HEK293T (cell line): ENCODE measurements at places on chromosomes 13 and 19.

DNA sequence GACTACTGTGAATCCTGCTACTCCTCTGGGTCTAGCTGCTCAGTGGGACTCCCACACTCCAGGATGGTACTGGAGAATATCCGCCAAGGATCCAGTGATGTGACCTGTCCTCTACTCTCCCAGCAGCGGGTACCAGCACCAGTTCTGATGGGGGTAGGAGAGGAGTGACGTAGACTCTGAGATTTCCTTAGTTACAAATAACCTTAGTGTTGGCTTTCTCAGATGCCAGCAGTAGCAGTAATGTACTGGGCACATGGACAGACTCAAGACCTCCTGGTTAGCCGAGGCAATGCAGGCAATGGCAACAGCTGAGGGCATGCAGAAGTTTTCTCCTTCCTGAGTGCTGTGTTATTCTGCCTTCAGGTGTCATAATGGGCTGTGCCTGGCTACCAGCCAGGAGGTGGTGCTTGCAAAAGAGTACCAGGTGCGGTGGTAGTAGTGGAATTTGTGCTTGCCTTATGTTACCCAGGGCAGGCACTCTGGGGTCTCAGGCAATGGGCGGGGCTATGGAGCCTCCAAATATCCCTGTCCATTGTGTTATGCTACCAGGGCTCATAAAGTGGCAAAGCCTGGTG lies 105.3 kb upstream of the KLF5 start:
- DNase-seq = no peak

DNA sequence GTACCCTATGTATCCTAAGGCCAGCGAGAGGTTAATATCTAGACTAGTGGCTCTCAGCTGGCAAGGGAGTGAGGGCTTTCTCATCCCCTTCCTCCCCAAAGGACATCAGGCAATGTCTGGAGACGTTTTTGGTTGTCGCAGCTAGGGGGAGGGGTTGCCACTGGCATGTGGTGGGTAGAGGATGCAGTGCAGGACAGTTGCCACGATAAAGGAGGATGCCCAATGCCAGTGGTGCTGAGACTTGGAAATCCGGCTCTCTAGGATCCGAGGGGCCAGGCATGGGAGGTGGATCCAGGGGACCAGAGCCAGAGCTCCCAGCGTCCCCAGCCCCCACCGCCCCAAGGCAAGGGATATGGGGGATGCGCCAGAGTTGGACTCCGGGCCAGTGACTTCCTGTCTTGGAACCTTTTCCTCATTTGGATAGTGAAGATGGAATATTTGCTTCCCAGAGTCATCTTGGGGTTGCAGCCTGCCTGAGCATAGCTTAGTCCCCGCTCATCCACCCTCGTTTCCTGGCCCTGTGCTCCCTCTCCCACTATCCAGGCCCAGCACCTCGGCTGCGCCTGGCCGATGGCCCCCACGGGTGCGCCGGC lies 4.9 kb downstream of the SSC5D start:
- DNase-seq = no peak

DNA sequence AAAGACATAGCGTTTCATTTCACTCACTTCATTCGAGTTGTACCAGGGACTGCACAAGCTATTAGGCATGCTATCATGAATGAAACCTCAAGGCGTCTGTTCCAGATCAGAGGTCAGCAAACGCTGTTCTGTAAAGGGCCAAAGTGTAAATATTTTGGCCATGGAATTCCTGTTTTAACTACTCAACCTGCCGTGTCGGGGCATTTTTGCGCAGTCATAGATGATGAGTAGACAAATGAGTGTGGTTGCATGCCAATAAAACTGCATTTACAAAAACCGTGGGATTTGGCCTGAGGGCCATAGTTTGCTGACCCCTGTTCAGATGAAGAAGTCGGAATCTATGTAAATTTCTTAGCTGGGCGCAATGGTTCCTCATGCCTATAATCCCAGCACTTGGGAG lies 6.5 kb downstream of the INSR start:
- no peak for DNase-seq

DNA sequence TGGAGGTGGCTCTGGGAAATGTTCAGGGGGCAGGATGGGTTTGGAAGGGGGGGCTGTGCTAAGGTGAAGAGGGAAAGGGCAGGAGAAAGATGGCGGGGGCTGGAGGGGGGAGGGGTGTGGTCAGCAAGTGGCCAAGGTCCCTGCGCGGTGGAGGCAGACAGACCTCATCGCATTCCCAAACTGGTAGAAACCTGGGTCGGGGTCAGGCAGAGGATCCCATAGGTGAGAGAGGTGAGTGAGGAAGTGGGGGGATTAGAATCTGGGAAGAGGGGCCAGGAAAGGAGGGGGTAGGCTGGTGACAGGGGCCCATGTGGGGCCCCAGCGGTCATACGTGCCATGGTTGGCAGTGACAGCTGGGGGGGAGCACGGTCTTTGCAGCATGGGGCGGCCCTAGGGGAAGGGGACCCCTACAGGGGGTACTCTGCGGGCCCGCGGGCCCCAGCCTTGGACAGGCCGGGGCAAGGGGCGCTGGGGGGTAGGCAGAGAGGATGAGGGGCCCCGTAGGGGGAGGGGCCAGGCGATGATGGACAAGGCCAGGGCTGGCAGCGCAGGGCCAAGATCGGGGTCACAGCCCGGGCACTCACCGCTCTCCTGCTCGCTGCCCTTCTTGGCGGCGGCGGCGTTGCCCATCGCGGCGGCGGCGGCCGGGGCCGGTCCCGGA lies 514 bp downstream of the PRKACA start:
- no peak for DNase-seq

GRCh38 chr13:35889560-35889959 lies 241.6 kb downstream of the DCLK1 start:
- DNase-seq = no peak

DNA sequence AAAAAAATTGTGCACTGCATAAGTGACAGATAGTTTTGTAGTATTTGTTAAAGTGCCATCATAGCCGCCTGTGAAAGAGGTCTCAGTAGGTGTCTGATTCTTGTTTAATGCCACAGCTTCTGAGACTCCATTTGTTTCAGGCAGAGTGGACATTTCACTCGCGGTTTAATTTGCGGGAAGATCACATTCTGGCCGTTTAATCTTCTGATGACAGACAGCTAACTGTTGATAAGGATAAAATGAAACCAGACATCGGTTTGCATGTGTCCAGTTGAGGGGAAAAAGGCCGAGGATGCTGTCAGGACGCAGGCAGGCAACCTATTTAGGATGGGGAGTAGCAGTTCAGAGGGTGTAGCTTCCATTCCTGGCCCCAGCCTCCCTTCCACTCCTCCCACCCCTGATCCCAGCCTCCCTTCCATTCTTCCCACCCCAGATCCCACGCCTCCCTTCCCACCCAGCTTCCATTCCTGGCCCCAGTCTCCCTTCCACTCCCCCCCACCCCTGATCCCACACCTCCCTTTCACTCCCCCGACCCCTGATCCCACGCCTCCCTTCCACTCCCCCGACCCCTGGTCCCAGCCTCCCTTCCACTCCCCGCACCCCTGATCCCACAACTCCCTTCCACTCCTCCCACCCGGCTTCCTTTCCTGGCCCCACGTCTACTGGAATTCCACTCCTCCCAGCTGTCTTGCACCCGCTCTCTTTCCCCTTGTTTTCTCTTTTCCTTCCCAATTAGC lies 23.8 kb downstream of the ATP11A start:
- no peak for DNase-seq

- DNase-seq = no peak
Observed at GRCh38 chr19:50384685-50385535, 763 bp downstream of the POLD1 start.

DNA sequence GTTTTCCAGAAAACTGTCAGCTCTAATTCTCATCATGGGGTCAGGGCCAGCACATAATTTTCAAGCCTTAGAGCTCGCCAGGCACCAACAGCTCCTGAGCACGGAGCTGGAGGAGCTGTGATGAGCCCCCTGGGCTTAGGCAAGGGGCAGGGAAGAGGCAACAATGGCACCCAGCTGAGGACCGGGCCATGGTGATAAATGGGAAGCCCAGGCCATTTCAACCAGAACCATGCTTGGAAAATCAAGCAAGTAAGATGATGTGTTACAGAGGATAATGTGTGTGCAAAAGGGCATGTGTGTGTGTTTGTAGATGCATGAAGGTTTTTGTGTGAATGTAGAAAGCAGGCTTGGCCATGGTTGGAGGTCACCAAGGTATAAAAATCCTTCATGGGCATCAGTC lies 66.8 kb upstream of the UBAC2 start:
- DNase-seq = no peak

- no peak for DNase-seq
Observed at GRCh38 chr19:56966225-56966696, 125.7 kb upstream of the PEG3 start.

DNA sequence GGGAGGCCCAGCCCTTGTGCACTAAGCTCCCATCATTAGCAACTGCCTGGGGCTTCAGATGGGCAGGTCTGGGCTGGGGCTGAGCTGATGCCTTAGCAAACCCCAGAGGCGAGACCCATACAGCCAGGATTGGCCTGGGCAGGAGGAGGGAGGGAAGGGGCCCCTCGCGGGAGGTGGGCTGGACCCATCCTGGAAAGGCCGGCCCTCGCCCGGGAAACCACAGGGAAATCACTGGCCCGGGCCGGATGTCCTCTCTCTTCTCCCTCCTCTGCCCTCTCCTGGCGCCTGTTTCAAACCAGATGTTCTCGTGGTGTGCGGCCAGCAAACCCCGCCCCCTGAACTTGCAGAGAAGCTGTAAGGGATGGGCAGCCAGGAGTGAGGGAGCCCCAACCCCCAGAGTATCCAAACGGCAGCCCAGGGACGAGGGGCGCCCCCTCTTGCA lies 43.1 kb downstream of the TMEM255B start:
- no peak for DNase-seq

DNA sequence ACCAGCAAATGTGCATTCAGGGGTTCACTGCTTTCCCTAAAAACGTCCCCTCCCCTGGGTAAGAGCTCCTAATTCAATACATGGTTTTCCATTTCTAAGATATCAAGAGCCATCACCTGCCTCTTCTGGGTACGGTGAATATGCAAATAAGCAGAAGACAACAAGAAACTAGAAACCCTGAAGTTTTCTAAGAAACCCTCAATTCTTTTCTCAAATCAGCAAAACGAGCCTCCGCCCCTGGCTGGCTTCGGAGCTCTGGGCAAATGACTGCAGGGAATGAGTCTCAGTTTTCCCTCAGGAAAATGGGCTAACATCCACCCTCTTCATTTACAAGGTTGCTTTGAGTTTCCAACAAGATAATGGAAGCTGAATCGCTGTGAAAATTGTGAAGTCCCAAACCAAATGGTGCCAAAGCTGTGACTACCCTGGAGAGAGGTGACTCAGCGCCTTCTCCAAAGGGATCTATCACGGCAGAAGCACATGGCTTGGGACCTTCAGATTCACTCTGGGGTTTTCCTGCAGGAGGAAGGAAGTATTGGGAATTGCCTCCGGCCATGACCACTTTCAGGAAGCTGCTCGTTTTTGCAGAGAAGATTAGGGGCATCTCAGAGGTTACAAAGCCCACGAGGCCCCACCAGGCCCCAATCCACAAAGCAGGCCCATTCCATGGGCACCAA lies 26.6 kb downstream of the KLF2 start:
- DNase-seq = no peak

DNA sequence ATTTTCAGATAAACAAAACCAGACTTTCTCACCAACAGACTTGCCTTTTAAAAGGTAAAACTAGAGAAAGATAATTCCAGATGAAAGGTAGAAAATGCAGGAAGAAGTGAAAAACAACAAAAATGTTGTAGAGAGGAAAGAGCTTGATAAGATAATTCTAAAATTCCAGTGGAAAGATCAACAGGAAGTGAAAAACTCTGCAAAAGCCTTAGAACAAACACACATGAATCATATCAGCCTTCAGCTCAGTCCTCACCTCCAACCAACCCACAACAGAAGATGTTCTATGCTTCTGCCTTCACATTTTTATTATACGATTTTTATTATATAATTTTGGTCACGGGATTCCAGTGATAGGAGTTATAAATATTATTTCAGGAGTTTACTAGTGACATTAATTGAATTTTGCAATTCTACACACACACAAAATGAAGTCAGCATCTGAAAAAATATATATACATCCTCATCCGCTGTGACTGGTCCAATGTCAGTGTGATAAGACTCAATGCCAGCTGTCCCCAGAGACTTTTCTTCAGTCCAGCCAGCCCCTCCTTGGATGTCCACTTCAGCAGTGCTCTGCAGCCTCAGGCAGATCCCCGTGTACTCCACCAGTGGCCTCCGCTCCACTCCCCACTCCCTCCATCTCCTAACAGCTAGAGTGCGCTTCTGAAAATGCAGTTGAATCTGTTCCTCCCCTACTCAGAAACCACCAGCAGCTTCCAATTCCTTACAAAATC lies 57.9 kb downstream of the GADD45B start:
- no peak for DNase-seq

GRCh38 chr13:95354156-95354555 lies 52.9 kb upstream of the ABCC4 start:
- DNase-seq = no peak

DNA sequence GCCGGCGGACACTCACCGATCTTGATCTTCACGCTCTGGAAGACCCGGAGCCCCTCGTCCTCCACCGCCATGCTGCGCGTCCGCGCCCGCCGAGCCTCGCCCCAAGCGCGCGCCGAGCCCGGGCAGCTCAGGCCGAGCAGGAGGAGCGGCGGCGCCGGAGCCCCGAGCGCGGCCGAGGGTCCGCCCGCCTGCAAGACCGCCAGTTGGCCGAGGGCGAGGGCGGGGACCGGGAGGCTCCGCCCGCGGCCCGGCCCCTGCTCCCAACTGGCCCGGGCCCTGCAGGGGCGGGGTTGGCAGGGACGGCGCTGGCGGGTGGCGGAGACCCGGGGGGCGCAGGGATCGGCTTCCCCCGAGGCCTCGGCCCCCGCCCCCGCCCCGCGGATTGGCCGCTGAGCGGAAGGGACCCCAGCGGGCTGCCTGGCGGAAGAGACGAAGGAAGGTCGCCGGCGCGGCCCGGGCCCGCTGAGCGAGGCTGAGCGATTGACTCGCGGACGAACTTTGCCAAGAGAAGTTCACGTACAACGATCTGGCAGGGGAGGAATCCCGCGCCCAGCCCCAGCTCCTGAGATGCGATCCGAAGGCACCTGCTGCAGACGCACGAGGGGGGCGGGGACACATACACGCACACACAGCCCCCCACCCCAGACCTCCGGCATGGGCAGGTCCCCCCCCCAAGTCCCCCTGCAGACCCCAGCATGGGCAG lies at the start of gene RASA3:
Gene RASA3, minus strand, starts transcription at position 205 of the 703 bp plus-strand sequence. Its CDS starts 134 bp downstream, at position 71.
- peak; percentile 72 for DNase-seq

DNA sequence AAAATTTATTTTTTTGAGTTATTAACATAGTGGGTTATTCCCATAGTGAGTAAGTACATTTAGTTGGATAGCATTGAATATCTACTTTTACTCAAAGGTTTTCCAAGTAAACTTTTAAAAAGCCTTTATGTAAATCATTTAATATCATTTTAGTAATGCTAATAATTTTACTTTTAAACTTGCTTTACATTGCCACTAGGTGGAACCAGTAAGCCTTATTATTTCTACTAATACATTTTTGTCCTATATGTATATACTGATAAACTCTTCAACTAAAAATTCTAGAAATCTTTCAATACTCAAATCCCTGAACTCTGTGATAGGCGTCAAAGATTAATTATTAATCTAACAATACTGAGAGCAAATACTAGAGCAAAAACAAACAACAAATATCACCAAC lies 1709.2 kb upstream of the PCDH20 start:
- no peak for DNase-seq

GRCh38 chr13:75947448-75947847 lies 311.3 kb downstream of the LMO7 start:
- no peak for DNase-seq
